ENCODE measurements at places on chromosomes 12 and 14. TPM values are rescaled to one million over a fixed set of nuclear protein-coding genes. Genes with fewer than 3 reads are reported as not detected.

Gene PLA2G1B
- total RNA-seq = not detected

Gene ZCCHC8
- 17.2 TPM for total RNA-seq

Gene OXA1L
- total RNA-seq = 118 TPM

Gene RAB15
- total RNA-seq = 14.3 TPM

Gene LRRC10
- not detected for total RNA-seq

Gene ZNF26
- total RNA-seq = 13.2 TPM

Gene CLEC12A
- total RNA-seq = not detected

Gene PTPRO
- total RNA-seq = not detected

Gene SCN8A
- 30.7 TPM for total RNA-seq

Gene BATF
- 1.4 TPM for total RNA-seq

Gene TTC9
- 0.13 TPM for total RNA-seq

Gene PIWIL1
- total RNA-seq = not detected

- DNase-seq = no peak
These were observed 25.5 kb upstream of the BCDIN3D start for GRCh38 chr12:49868449-49868848.

DNA sequence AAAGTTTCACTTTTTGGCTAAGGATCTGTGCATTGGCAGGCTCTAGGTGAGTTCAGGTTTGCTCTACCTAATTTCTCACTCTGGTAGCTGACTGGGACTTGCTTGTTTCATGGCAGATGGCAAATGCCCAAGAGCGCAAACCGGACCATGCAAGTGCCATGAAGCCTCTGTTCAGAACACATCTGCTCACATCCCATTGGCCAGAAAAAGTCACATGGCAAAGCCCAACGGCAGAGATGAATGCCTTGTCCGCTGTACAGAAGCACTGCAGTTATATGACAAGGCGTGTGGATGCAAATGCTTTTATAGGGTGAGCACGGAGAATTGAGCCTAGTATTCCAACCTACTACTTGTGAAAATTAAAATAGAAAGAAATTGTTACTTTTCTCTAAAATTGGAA lies 202.2 kb upstream of the HMGA2 start:
- no peak for DNase-seq

GRCh38 chr12:129937426-129937825 lies 33.6 kb upstream of the TMEM132D start:
- DNase-seq = no peak

- DNase-seq = no peak
These were observed 288.9 kb upstream of the CLEC14A start for GRCh38 chr14:38544776-38545175.

GRCh38 chr12:76921100-76921471 lies 42.3 kb upstream of the CSRP2 start:
- no peak for DNase-seq

DNA sequence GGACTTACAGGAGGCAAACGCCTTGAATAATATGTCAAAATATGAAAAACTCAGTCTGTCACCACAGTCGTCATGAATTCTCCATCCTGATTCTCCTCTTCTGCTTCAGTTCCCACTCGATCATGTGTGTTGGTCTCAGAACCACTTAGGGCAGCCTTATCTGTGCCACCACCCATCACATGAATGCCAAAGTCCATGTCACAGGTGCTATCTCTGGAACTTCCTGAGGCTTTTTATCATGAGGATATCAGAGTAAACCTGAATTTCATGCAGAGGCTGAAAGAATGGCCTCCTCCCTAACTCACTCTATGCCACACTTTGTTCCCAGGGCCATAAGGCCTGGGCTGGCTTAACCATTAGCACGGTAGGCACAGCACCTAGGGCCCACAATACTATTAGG lies 28.8 kb upstream of the MAP3K9 start:
- DNase-seq = no peak

DNA sequence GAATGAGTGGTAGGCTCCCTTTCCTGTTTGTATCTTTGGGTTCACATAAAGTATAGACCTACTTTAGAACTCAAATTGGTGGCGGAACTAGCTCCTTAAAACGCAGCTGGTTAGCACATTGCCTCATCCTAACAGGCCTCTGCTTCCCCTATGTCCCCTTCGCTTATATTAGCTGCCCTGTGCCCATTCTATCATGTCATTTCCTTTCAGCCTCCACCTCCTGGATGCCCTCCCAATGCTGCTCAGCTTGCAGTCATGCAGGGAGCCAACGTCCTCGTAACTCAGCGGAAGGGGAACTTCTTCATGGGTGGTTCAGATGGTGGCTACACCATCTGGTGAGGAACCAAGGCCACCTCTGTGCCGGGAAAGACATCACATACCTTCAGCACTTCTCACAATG lies 3.5 kb downstream of the DAZAP2 start:
- DNase-seq = no peak

DNA sequence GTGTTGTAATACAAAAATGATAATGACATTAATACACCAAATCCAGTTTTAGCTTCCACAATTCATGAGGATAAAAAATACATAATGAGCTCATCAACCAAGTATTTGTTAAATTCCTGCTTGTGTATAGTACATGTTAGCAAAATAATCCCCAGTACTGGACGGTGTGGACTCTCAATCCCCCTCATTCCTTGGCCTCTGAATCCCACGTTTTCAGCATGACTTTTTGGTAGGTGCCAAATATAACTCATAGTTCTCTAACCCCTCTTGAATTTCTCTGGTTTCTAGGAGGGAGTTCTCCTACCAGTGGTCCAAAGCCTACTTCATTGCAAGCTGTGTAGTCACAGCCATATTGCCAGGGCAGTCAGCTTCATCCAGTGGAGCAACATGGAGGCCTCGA lies 41.4 kb upstream of the EPS8 start:
- no peak for DNase-seq

GRCh38 chr12:19191089-19191488 lies 61.6 kb downstream of the PLEKHA5 start:
- DNase-seq = no peak

DNA sequence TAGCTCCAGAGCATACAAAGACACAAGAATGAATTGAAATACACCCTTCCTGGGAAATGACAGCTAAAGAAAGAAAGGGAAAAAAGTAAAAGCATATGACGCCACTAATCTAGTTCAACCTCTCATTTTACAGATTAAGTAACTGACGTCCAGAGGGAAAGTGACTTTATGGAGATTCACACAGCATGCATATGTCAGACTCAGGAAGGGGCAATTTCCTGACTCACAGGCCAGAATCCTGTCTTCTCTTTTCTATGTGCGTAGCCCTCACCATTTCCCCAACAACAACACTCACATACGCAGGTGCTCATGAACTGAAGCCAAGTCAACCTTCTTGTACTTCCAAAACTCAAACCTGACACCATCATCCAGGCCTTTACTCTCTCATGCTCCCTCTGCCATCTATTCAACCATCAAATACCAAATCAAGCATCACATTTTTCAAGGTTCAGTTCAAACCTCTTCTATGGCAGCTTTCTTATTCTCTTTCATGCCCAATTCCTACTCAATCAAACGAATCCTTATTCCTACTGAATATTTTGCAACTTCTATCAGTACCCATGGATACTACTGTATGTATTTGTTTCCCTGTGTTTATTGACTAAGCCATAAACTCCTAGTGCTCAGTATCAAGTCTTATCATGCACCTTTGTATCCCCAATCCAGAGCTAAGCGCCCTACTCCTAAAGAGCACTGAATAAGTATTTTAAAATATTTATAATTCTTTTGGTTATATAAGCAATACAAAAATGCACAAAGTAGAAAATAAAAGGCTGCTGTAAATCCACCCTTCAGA lies 52.8 kb downstream of the STXBP6 start:
- DNase-seq = no peak

Data from pulmonary artery endothelial cell (primary cell).